Fibroblast of skin of abdomen (primary cell): ENCODE measurements at places on chromosomes 5 and 9.
A peak's percentile ranks its signal among the peaks of the same experiment; 100 is the strongest.

DNA sequence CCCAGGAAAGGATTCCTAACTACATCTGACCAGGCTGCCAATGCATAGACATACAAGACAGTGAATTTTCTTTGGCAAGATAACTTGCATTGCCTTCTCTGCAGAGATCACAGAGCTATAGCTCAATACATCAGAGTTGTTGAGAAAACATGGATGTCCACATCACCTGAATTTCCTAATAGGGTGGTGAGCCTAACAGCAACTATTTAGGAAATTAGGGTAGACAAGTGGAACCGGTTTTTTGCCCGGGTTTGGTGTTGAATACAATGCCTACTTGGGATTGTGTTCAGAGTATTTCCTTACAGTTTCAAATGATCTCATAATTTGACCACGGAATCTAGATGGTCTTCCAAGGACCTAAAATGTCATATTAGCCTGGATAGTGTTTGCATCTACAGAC, 262.7 kb downstream of the KIF4B start:
- DNase-seq = no peak

- no peak for DNase-seq
Observed at GRCh38 chr9:109186857-109187520, 19.9 kb upstream of the FRRS1L start.

DNA sequence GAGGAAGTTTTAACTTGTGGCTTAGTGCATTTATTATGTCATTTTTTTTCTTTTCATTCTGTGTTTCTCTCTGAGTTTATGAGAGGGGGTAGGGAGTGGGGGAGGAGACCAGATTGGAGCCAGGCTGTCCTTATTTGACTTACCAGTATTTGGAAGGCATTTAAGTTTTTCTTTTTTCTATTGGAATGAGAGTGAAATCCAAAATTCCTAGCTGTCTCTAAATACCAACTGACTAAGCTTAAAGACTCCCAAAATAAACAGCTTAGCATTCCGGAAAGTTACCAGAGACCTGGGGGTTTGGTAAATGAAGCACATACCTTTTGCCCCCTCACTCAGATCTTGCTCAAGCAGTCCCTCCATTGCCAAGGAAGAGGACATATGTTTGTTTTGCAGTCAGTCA, 581.9 kb upstream of the BRINP1 start:
- peak; percentile 94 for DNase-seq

GRCh38 chr9:31390403-31391025, 993.9 kb upstream of the ACO1 start:
- no peak for DNase-seq

- DNase-seq = no peak
Observed at GRCh38 chr5:177124486-177124991, 9.0 kb upstream of the NSD1 start.

- DNase-seq = peak; percentile 20
Observed at GRCh38 chr5:17373814-17374556, 124.0 kb upstream of the TAF11L2 start.

GRCh38 chr5:35374584-35374983, 144.3 kb upstream of the PRLR start:
- no peak for DNase-seq

DNA sequence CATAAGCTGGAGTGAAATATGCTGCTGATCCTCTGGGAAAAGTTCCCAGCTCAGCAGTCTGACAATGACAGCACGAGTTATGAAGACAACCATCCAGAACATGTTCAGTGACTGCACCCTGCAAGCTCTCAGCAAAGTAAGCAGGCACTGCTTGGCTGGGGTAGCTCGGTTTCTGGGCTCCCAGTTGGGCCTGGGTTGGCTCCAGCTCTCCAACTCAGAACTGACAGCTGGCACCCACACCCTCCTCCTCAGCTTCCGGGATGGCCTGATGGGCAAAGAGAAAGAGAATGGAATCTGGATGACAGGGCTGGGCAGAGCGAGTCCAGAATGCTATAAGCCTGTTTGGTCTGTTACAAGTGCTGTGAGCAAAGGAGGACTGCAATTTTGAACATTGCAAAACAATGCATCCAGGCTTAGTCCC, 185.0 kb downstream of the CSNK1G3 start:
- no peak for DNase-seq

DNA sequence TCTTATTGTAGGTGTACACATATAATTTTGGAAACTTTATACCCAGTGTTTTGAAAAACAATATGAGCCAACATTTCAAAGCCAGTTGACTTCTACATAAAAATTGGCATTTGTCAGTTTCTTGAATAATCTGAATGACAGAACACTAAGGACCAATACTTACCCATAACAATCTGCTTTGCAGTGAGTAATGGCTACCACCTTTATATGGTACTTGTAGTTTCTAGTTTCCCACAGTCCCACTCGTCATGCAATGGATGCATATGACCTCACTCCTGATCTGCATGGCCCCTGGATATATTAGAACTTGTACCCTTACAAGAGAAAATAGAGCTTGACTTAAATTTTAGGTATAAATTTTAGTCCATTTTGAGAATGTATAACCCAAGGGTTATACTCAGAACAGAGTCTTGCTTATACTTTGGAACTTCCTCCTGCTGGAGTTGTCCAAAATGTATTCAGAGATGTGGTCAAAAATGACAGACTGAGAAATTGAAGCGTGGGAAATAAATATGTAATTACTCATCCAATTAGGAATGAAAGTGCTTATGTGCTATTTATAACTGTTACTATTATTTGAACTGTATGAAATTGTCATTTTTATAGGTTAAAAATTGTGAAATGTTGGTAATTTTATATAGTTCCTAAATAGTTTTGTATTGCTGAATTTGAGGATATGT, 19.5 kb downstream of the XRCC4 start:
- DNase-seq = peak; percentile 60

DNA sequence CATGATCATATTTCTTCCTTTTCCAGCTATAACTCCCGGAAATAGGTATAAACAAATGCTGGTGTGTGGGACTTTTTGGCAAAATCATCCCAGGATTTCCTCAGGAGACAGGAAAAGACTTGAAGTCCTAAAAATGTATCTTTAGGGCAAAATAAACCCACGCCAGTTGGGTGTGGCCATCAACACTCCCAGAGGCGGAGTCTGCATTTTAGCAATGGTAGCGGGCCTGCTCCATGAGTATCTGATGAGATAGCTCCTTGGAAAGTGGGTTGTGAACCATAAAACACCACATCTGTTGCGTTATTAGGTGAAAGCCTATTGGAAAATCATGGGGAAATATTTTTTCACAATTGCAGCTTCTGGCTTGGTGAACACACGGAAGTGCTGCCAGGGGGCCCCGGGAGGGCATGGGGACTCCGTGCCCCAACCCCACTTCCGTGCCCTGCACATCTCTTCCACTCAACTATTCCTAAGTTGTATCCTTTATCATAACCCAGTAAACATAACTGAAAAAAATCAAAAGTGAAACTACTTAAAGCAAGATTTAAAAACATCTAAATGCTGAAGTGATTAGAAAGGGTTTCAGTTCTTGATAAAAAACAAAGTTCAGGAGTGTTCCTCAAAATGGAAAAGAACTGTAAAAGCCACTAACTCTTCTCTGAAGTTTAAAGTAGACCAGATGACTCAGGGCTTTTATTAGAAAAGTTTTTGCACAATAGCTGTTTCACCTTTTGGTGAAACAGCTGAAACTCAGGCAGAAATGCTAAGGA, 111.2 kb downstream of the LRRC70 start:
- DNase-seq = no peak

DNA sequence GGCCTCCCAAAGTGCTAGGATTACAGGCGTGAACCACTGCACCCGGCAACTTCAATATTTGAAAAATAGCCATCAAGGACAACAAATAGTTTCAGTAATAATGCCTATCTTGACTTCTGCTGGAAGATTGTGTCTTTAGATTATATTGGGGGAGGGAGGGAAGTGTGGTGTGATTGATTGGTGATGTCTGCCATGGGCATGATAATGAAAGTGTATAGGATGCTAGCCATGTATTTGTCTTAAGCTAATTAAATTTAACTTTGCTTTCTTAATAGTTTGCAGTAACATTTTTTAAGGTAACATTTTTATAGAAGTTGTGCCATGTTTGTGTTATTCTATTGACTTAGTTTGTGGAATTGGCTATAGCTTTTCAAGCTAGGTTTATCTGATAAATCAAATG, 4.6 kb downstream of the JMY start:
- DNase-seq = no peak

DNA sequence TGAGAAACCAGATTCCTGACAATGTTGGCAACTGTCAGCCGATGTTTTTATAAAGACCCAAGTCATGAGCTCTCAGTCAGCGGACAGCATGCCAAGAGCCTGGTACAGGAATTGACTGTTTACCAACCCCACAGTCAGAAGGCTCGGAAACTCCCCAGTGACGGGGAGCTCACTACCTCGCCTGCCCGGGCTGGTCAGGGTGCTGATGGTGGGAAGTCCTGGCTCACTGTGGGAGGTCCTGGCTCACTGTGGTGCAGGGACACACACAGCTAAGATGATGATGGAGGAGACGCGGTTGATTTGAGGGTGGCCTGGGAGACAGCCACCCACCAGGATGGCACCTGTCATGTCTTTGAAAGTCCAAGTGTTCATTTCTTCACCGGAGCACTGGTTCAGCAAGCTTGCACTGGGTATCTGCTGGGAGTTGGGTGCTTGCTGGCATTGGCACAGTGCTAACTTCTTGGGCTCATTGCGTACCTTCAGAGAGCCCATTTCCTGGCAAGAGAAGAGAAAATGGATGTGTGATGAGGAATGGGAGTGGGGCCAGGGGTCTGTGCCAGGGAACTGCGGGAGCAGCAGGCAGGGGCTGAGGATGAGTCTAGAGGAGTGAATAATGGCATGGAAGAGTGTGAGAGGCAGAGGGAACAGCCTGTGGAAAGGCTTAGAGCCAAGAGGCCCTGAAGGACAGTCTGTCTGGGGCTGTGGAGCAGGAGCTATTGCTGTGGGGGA, 15.3 kb downstream of the ASS1 start:
- no peak for DNase-seq

- no peak for DNase-seq
Observed at GRCh38 chr5:9834871-9835770, 205.0 kb upstream of the TAS2R1 start.
